ENCODE measurements at places on chromosomes 3 and 15.

GRCh38 chr15:60390871-60391501 is 6.8 kb downstream of the ANXA2 start:
- DNase-seq = no peak

- no peak for DNase-seq
Measured at GRCh38 chr15:29472901-29473445, 203.4 kb upstream of the NSMCE3 start.

GRCh38 chr15:67805008-67805665 is 20.2 kb upstream of the SKOR1 start:
- no peak for DNase-seq

- DNase-seq = no peak
Measured at GRCh38 chr15:72365844-72366243, 10.0 kb downstream of the HEXA start.

GRCh38 chr15:52255935-52256334 is 39.7 kb downstream of the MYO5C start:
- no peak for DNase-seq

GRCh38 chr3:172516318-172517214 is 6.7 kb downstream of the TNFSF10 start:
- peak; percentile 80 for DNase-seq

- peak; percentile 77 for DNase-seq
Measured at GRCh38 chr15:50685976-50686468, 575 bp downstream of the TRPM7 start.

DNA sequence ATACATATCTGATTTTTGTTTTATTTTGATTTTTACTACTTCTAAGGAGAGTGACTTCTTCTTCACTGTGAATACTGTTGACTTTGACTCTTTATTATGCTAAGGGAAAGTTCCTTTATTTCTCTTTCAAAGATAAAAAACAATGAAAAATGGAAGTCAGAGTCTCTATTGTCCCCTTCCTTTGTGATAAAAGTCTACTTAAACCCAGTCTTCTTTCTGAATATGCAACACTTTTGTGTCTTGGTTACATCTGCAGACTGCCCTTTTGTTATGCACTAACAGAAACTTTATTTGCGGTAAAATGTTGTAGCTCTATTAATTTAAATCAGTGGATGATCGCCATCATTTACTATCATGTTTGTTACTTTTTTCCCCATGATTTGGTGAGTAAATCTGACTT is 13.2 kb downstream of the PARP15 start:
- DNase-seq = no peak

DNA sequence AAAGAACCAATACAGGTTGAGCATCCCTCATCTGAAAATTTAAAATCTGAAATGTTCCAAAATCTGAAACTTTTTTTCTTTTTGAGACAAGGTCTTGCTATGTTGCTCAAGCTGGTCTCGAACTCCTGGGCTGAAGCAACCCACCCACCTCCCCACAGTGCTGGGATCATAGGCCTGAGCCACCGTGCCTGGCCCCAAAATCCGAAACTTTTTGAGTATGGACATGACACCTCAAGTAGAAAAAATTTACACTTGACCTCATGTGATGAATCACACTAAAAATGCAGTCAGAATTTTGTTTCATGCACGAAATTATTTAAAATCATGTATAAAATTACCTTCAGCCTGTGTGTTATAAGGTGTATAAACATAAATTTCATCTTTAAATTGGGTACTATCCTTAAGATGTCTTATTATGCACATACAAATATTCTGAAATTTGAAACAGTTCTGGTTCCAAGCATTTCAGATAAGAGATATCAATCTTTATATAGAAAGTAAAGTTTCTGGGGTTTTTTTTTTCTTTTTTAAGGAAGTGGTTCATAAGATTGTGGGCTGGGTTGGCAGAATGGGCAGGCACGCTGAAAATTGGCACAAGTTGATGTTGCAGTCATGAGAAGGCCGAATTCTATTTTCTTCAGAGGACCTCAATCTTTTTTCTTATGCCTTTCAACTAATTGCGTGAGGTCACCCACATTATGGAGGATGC is 72.5 kb downstream of the SPRED1 start:
- no peak for DNase-seq

DNA sequence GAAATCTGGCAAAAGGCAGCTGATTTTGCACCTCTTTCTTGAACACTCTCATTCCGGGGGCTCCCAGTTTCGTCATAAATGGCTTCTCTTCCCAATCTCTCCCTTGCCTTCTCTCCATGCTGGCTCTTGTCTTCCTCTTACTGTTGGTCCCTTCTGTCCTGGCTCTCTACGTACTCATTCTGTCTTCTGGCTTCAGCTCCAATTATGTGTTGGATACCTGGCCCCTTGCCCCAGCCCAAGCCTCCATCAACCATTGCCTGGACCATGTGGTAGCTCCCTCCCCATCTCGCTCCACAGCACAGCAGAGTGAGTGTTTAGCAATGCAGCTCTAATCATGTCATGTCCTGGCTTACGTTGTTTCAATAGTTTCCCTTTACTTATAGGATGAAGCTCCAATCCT is 21.7 kb upstream of the KY start:
- DNase-seq = no peak

- no peak for DNase-seq
Measured at GRCh38 chr15:48466079-48466478, 134.8 kb downstream of the DUT start.

- DNase-seq = no peak
Measured at GRCh38 chr15:99443056-99443756, 122.6 kb upstream of the MEF2A start.
